ENCODE measurements at places on chromosomes 16 and 17.

GRCh38 chr17:48426761-48427500, 3.1 kb downstream of the SKAP1 start:
- DNase-seq: no peak

DNA sequence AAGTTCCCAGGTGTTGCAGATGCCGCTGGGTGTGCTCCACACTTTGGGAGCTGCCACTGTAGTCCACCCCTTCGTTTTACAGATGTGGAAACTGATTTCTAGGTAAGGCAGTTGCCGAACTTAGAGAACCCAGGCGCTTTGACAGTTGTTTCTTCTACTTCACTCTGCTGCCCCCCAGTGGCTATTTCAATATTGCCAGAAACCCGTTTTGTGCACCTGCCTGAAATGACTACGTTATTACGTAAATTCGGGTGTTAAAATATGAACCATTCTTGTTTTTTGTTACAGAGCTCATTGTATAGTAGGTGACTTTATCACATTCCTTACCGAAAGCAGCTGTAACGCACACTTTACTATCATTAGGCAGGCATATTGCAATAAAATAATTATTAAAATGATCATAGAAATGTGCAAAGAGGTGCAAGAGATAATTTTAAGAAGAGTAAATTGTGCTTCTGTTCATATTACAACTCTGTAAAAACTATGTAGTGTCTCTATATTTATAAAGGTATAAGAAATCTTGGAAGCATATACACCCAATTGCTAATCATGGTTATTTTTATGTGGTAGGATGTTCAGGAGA, 44.9 kb downstream of the OTOA start:
- DNase-seq: peak; percentile 47

DNA sequence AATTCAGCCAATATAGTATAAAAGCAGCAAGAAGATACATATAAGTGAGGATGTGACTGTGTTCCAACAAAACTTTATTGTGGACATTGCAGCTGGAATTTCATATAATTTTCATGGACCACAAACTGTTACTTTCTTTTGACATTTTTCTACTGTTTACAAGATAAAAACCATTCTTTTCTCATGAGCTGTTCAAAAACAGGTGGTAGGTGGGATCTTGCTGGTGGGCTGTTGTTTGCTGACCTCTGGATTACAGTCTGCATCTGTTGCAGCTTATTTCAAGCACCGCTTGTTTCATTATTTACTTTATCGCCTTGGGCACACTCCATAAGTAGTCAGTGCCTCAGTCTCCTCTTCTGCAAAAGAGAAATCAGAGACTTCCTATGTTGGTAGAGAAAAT, 99.5 kb downstream of the CDH13 start:
- DNase-seq: no peak

DNA sequence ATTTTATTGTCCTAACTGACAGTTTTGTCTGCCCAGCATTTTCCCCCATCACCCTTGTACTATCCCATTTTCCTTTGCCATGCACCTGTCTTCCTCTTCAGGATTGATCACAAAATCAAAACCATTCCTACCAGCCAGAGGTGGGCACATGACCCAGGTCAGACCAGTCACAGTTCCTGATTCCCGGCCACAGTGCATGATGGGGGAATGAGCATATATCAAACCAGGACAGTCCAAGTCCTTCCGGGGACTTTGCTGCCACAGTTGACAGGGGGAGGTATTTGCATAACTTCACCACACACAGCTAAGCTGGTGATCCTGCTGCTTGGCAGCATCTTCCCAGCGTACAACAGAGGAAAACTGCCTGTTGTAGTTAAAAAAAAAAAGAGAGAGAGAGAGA, 493.9 kb downstream of the WWOX start:
- no peak for DNase-seq

DNA sequence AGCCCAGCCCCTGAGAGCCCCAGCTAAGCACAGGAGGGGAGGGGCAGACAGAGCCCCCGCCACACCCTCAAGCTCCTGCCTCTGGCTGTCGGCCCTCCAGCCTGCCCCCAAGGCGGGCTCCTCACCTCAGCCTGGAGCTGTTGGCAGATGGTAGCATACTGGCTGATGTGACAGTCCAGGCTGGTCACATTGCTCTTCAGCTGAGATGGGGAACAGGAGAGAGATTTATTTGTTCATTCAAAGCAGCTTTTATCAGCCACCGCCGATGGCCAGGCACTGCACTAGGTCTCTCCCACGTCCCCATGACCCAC, 14.8 kb downstream of the KIF18B start:
- no peak for DNase-seq

DNA sequence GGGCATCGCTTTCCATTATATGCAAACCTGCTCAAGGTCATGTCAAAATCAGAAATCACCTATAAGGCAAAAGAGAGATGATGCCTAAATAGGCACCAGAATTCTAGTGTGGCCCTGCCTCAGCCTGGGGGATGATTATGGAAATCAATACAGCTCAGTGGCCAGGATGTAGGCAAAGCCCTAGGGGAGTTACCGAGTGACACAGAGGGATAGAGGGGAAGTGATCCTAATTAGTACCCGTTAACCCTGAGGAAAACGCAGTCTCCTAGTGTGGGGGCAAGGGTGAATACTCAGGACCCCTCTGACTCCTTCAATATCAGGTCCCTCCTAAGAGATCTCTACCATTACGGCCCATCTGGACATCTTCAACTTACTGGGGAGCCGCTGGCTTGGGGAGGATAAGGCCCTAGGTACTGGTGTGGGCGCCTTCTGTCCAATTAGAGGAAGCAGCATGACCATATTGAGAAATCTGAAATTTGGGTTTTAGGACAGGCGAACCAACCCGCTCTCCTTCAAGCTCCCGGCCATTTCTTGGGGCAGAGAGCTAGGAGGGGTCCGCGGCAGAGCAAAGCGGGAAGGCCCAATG, 725 bp downstream of the NT5C3B start:
- DNase-seq: no peak

- no peak for DNase-seq
Measured at GRCh38 chr17:1931844-1932579, 93.1 kb downstream of the RTN4RL1 start.
